Calu3 (cell line): ENCODE measurements at places on chromosomes 1 and 21.

GRCh38 chr1:43452789-43453441 lies 816 bp downstream of the HYI start:
- DNase-seq, result no peak

DNA sequence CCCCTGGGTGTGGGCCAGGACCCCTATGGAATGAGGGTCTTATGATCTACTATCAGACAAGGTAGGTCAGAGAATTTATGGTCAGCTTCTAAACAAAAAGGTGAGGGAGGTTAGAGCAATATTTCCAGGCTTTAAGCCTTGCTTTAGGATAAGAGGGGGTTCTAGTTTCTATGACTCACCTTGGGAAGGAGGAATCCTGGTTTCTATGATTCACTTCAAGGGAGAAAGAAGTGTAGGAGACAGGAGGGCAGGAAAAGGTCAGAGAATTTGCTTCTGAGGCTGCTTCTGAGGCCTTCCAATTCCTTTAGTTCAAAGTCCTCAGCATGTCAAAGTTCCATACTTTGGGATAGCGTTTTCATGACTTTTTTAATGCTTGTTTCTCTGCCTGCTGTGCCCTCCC lies 35.2 kb downstream of the RGL1 start:
- DNase-seq, result no peak

DNA sequence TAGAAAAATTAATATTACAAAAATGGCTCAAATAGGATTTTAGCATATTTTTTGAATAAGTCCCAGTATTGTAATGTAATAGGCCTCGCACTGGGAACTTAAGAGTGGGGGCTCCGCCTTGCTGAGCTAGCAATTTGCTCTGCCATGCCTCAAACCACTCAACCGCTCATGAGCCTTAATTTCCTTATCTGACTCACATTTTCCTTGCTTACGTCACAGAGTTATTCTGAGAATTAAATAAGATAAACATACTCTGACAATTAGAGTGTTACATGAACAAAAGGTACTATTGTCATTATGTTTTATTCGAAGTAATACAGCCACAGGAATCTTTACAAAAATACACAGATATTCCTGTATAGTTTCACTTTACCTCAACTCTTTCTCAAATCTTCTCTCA lies 108.1 kb downstream of the SLC44A5 start:
- peak; percentile 24 for DNase-seq

DNA sequence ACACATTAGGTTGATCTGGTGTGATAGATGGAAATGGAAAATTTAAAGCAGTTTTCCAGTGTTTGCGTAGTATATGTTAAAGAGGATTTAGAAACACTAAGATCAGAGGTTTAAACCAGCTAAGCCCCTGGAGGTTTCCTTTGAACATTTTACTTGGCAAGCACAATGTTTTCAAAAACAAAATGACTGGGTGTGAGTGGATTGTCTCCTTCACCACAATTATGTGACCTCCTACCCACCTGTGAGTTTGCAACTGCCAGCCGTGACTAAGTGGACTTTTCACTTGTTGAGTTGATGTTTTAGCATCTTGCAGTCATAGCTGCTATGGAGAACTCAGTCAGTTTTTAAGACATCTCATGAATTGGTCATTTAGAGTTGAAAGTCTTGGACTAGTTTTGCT lies 4.7 kb downstream of the CCDC190 start:
- peak; percentile 53 for DNase-seq

GRCh38 chr1:245829826-245830225 lies 675.0 kb downstream of the KIF26B start:
- no peak for DNase-seq

GRCh38 chr1:40078512-40079333 lies 18.3 kb downstream of the PPT1 start:
- peak; percentile 76 for DNase-seq

GRCh38 chr1:17890815-17891191 lies 135.7 kb downstream of the ACTL8 start:
- DNase-seq, result no peak

DNA sequence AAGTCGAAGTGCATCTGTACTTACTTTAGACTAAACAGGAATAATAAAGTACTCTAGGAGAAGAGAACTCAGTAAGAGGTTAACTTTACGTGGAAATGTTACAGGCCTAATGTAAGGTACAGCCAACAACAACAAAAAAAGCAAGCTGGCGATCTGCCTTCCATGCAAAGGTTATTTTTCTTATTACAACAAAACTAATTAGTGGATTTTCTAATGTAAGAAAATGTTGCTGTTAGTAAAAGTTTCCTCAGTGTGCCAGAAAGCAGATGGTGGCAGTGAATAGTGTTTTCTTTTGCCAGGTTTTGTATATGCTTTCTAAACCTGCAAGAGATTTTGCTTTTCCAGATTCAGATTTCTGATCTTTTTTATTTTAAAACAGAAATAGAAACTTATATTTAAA lies 179.2 kb downstream of the NFIA start:
- no peak for DNase-seq

DNA sequence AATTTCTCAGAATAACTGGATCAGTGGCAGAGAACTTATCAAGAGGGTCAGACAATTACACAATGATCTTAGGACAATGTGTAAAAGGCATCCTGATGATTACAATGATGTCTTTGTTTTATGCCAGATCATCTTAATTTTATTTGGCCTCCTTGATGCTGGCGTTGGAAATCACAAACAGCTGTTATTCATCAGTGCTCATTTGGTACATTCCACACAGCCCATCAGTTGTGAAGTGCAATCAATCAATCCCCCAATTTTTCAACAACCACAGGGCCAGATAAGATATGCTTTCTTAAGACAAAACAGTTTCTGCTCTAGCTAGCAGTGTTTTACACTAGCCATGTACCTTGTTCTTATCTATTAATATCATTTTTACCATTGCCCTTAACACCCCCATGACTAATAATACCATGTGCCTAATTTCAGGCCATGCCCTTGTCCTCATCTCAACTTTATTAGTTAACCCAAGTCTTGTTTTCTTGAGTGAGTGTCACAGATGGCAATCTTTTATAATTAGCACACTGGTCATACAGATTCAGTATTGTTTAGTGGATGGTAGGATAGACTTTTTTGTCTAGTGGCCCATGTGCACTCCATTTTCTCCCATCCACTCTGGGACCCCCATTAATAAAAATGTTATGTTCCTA lies 40.8 kb upstream of the COL24A1 start:
- DNase-seq, result no peak

GRCh38 chr1:103129255-103129654 lies 20.9 kb upstream of the COL11A1 start:
- no peak for DNase-seq

DNA sequence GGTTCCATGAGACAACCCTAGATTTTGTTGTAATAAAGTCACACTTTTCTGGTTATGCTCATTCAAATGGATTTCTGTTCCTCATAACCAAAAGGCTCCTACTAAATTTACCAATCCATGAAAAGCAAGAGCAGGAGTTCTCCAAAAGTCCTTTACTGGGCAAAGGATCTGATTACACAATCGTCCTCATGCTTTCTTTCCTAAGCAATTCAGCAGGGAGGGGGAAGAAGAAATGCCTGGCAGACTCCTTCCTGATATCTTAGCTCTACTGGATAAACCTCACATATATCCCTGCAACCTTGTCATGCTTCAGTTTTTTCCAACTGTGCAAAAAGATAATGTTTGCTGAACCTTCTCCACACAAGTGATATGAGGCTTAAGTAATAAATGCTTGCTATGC lies 67.6 kb upstream of the GUCA2B start:
- no peak for DNase-seq

GRCh38 chr1:1764876-1765470 lies 13.3 kb downstream of the NADK start:
- no peak for DNase-seq

DNA sequence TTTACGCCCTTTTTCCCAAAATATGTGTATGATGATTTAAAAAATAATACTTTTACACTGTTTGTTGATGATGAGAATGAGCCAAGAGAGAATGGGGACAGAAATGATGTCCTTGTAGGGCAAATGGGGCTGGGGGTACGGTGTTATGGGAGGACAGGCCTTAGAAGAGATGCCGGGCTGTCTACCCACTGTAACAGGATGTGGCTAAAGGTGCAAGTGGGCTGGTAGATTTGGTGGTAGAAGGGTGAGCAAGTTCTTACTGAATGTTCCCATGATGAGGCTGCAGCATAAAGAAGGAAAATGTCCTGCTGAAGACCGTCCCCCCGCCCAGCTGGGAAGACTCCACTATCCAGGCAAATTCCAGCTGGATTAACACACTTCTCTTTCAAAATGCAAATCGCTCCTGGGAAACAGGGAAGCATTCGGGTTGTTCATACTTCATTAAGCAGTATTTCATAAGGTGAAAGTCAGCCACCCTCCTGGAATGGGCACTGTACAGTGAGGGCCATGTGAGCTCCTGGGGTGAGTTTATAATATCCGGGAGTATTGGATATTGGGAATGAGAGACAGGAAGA lies 14.0 kb downstream of the GPA33 start:
- DNase-seq, result no peak

- DNase-seq, result no peak
These were observed 30.9 kb downstream of the ADAMTS5 start for GRCh38 chr21:26935977-26936376.

DNA sequence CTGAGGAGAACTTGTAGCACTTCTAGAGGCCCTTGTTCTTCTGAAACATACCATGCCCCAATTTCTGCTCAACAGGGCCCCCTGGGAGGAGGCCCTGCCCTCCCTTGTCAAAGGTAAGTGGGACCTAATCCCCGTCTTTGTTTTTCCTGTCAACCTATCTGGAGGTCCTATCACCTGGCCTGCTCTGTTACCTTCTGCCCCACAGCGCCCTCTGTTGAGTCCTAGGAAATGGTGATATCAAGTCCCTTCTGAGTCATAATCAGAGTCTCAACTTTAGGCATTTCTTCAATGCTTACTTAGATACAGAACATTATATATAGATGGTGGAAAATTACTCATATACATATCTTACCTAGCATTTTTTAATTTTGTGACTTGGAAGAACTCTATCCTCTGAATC lies 28.2 kb upstream of the FCRL4 start:
- DNase-seq, result peak; percentile 38

DNA sequence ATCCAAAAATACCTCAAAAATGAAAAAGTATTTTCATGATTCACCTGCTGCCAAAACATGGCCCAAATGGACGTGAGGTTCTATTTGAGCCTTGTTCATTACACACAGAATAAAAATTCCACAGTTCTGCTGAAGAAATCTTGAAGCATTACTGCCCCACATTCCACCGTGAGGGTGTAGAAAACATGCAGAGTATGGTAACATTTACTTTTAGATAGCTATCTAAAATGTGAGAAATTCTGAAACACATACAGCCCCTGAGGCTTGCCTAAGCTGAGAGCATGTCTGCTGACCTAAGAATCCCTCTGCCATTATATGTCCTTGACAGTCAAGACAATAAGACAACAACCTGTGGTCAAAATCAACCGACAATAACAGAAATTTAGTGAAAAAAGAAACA lies 186.5 kb downstream of the DSCAM start:
- DNase-seq, result no peak

DNA sequence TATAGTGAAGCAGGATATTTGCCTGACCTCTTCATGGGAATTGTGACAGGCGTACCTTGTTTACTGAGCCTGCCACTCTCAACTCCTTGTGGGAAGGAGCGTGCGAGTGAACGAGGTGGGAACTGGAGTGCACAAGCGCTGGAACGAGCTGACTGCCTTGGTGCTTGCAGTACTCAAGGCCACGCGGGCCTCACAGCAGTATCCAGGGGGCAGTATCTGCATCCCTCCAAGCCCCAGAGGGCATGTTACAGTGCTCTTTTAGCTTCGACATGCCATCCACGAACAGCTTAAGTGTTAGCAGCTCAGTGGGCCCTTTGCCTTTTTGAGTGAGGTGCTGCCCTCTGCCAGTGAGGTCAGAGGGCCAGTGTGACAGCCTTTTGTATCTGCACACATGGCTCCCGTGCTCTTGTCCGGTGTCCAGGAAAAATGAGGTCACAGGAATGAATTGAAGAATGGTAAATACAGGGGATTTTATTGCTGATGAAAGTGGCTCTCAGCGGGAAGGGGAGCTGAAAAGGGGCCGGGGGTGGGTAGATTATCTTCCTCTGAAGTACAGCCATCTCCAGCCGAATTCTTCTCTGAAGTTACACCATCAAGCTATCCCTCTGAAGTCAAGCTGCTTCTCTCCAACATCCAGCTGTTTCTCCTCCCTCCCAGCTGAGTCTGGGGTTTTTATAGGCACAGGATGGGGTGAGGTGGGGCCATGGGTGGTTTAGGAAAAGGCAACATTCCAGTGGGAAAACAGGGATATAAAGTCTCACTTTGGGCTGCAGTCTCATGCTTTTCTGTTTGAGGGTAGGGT lies 69.3 kb downstream of the EPB41 start:
- no peak for DNase-seq

- DNase-seq, result no peak
These were observed 145.0 kb downstream of the DHRS3 start for GRCh38 chr1:12472798-12473551.

- no peak for DNase-seq
These were observed 6.5 kb downstream of the OR6P1 start for GRCh38 chr1:158563853-158564252.

GRCh38 chr1:204207136-204207616 lies 6.6 kb downstream of the GOLT1A start:
- DNase-seq, result peak; percentile 87

GRCh38 chr21:31273278-31273677 lies 70.8 kb downstream of the TIAM1 start:
- DNase-seq, result no peak

- no peak for DNase-seq
These were observed 48.8 kb downstream of the MAN1A2 start for GRCh38 chr1:117416004-117416403.

DNA sequence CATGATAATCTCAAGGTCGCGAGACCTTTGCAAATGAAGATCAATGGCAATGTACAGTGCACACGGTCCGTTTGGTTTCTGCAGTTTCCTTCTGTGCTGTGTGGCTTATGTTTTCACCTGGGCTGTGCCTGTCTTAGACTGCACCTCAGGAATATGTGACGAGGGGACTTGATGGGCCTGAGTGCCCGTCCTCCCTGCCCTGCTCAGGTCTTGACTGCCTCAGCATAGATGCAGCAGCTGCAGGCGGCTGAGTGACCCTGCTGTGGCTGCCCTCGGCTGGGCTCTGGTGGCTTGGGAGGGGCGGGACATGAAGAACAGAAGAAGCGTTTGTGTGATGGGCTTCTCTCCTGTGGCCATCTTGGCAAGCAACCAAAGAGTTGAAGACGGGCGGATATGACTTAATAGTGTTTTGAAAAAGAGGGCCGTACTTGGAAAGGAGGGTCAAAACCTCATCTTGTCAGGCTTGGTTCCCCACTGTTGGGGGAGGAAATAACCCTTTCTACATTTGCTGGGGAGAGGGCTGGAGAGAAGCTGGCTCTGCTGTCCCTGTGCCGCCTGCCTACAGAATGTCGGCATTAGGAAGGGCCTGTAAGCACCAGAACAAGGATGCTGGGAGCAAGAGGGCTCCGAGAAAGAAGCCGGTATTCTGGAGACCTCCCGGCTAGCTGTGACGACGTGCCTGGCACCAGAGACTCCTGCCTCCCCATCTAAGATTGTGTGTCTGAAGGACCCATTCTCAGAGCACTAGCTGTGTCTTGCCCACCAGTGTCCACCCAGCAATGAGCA lies 7.1 kb downstream of the MYBPHL start:
- no peak for DNase-seq

- DNase-seq, result peak; percentile 50
These were observed 86.5 kb upstream of the WNT4 start for GRCh38 chr1:22229379-22229778.
